ENCODE measurements at places on chromosomes 16 and 17.
A peak's percentile ranks its signal among the peaks of the same experiment; 100 is the strongest.

DNA sequence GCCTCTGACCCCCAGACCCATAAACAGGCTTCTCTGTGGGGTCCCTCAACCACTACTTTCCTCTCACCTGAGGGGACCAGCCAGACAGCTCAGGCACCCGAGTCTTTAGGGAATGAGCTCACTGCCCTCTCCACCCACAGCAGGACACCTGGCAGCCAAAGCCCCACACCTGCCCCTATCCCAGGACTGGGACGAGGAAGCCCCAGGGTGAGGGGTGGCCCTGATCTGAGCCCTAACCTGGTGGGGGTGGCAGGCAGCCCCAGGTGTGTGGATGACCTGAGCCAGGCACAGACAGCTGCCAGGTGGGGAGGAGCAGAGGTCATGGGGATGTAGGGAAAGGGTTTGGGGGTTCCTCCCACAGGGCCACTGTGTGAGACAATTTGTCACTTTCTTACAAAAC, 1.7 kb upstream of the TEX19 start:
- no peak for DNase-seq

GRCh38 chr17:72422505-72423285, 301.9 kb downstream of the SOX9 start:
- peak; percentile 24 for DNase-seq

DNA sequence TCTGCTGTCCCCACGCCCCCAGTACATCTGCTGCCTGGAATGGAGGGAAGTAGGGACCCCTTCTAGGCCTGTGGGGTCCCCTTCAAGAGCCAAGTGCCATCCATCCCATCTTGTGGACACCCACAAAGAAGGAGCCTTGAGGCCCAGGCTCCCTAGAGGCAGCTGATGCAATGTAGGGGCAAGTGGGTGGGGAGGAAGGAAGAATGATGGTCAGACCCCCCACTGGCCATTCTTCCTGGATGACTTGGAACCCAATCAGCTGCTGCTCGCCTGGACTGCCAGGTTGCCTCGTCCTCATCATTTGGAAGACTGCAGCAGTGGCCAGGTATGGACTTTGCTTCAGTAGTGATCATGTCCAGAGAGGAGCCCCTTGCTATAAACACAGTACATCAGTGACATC, 48.9 kb downstream of the SMPD3 start:
- DNase-seq: no peak

GRCh38 chr16:87560428-87561199, 41.7 kb upstream of the JPH3 start:
- DNase-seq: no peak

- DNase-seq: no peak
Measured at GRCh38 chr17:83186751-83187421, 107.5 kb downstream of the METRNL start.

DNA sequence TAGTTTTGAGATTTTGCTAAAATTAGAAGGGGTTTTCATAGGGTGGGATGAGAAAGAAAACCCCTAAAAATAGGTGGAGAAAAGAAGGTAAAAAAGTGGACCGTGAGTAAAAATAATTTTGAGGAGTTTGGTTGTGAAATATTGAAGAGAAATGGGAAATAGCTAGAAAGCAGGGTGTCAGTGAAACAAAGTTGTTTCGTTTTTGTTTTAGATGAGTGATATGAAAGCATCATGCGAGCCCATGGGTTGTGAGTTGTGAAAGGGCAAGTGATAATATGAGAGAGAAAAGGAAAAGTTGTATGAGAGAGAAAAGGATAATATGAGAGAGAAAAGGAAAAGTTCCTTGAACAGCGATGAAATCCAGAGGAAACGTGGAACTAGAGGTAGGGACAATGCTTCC, 7.3 kb upstream of the SMIM36 start:
- no peak for DNase-seq

- peak; percentile 19 for DNase-seq
Measured at GRCh38 chr16:69566981-69567680, 1.4 kb downstream of the NFAT5 start.

GRCh38 chr17:76145231-76146052, 4.4 kb upstream of the FOXJ1 start:
- peak; percentile 53 for DNase-seq

DNA sequence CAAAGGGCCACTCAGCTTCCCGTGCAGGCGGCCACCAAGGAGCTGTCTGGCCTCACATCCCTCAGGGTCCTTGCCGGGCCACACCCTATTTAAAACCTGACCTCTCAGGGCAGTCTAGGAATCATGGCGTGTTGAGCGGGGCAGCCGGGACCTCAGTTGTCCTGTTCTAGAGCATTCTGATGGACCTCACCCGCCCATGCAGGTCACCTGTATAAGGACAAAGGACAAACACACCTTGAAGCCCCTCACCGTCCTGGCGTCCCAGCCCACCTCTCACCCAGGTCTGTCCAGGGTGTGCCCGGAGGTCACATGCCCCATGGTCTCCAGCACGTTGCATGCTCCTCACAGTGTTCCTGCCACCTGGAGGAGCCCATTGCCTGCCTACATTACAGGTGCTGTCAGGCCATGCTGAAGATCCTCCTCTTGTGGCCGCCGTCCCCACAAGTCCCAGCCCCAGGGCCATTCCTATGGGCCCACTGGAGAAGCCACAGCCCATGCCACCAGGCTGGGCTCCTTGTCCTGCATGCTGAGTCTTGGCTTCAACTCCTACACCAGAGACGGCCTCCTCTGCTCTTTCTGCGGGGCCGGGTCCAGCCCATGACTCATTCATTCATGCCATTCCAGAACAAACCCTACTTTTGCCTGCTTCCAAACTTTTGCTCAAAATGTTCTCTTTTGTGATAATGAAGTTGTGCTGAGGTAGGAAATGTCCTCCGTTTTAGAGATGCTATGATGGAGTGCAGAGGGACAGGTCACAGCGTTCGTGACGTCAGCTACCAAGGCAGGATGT, 46.3 kb downstream of the PEMT start:
- no peak for DNase-seq

DNA sequence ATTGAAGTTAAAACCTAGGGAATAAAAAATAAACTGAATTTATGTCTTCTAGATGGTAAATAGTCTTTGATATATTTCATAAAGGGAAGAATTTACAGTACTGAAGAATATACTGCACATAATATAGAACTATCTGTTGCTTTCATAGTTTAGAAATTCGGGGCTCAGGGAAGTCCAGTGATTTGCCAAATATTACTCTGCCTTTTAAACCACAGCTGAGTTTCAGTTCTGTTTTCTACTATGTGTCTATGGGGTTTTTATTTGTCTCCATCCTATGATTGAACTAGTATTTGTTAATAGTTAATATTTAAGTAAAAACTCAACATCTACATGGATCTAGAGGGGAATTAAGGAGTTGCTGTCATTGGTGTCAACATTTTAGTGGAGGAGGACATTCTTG, 715.0 kb upstream of the CDH8 start:
- no peak for DNase-seq

DNA sequence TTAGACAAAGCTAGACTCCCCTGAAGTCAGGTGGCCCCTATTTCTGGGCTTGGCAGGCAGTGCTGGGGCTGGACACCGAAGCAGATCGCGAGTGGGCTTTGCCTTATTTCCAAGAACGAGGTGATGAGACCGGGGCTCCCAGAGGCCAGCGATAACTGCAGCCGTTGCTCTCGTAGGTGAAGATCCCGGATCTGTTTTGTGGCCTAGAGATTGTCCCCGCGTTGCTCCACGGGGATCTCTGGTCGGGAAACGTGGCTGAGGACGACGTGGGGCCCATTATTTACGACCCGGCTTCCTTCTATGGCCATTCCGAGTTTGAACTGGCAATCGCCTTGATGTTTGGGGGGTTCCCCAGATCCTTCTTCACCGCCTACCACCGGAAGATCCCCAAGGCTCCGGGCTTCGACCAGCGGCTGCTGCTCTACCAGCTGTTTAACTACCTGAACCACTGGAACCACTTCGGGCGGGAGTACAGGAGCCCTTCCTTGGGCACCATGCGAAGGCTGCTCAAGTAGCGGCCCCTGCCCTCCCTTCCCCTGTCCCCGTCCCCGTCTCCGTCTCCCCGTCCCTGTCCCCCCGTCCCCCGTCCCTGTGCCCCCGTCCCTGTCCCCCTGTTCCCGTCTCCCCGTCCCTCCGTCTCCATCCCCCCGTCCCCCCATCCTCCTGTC, 1.5 kb upstream of the TBCD start:
- DNase-seq: no peak

DNA sequence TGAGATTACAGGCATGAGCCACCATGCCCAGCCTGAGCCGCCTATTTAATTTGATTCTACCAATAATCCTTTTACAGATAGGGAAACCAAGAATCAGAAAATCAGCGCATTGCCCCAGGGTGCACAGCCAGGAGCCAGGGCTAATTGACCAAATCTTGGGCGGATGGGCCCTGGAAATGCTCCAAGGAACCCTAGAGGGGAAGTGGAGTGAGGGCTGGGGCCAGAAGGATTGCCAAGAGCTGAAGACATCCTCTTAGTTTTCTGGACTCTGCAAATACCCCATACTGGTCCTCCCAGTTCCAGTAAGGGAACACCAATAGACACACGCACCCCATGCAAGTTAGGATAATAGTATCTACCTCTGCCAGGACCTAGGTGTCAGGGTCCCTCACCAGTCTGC, 3.8 kb downstream of the FHOD1 start:
- no peak for DNase-seq

DNA sequence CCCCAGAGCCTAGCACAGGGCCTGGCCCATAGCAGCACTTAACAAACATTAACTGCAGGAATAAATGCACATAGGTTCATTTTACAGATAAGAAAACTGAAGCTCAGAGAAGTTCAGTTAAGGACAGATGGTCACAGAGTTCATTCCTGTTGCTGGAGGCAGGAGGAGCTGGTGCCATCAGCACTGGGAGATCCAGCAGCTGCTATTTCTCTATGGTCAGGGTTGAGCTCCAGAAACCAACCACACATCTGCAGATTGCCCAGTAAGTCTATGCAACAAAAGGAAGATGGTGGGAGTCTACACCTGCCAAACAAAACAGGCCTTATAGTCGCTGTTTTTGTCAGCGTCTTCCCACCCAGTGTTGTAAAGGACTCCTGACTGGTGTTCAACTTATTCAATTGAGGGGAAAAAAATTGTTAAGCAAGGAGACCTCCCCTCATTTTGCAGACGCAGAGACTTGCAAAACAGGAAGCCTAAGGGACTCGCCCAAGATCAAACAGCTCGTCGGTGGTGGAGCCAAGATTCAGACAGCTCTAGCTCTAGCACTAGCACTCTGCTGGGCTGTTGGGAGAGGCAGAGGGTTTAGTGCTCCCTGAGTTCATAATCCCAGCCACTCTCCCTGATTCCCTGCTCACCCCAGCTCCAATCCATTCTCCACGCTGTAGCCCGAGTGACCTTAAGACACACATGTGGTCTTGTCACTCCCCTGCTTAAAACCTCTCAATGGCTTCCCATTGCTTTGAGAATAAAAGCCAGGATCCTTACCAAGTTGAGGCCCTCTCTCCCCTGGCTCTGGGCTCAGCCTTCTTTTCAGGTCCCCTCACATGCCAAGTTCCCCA, 9.0 kb downstream of the NOG start:
- peak; percentile 28 for DNase-seq

DNA sequence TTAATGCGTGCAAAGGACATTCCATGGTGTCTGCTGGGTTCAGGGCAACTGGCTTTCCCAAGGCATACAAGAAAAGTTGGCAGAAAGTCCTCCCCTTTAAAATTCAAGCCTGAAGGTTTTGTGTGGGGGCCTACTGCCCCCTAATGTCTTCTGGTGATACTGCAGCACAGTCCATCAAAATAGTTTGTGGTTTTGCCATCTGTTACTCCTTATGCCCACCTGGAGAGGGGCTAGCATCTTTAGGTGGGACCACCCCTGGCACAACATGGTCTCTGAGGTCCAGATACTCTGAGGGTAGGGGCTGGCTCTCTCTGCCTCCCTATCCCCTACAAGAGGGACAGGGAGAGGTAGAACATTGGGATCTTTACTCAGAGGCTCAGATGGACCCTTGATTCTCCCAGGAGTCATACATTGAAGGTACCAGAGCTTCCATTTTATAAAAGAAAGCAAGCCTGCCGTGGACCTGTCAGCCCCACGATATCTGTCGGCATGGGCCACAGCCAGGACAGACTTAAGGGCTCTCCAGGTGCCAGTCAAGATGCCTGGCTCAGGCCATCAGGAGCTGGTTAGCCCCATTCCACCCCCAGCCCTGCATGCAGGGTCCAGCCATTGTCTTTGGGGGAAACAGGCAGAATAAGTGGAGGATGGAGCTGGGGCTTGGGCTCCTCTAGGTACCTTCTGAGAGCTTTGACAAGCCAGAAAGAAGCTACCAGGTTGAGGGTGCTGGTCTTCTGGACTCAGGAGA, 6.3 kb downstream of the ESRP2 start:
- peak; percentile 57 for DNase-seq

Measured in CD4-positive, alpha-beta T cell treated with Interleukin-15 for 4 hours (primary cell).